ENCODE measurements at places on chromosomes 1 and 21. TPM values are rescaled to one million over a fixed set of nuclear protein-coding genes. Genes with fewer than 3 reads are reported as not detected.

The KCND3 gene
- total RNA-seq: 0.11 TPM

The NDUFV3 gene
- 45.8 TPM for total RNA-seq

The CD5L gene
- total RNA-seq: 0.61 TPM

The LCE1D gene
- not detected for total RNA-seq

The SLC2A5 gene
- total RNA-seq: 0.11 TPM

All from SK-MEL-5 (cell line).